NCI-H446 treated with DMSO at 0.1 percent for 48 hours (cell line): ENCODE measurements at places on chromosomes 7 and 10.

DNA sequence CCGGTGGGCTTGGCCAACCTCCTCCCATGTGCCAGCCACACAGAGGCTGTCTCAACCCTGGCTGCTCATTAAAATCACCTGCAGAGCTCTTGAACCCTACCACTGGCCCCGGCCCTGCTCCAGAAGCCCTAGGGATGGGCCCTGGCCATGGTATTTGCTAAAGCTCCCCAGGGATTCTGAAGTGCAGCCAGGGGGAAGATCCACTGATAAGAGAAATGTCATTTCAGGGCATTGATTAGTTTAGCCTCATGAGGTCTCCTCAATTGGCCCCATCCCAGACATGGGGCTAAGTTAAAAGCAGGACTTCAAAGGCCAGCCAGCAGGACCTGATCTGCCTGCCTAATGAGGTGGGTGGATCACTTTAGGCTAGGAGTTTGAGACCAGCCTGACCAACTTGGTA lies 65.2 kb downstream of the ABRAXAS2 start:
- DNase-seq, result no peak

- no peak for DNase-seq
Measured at GRCh38 chr7:54802841-54803240, 43.8 kb upstream of the SEC61G start.

GRCh38 chr10:10911471-10911921 lies 106.2 kb upstream of the CELF2 start:
- DNase-seq, result no peak

DNA sequence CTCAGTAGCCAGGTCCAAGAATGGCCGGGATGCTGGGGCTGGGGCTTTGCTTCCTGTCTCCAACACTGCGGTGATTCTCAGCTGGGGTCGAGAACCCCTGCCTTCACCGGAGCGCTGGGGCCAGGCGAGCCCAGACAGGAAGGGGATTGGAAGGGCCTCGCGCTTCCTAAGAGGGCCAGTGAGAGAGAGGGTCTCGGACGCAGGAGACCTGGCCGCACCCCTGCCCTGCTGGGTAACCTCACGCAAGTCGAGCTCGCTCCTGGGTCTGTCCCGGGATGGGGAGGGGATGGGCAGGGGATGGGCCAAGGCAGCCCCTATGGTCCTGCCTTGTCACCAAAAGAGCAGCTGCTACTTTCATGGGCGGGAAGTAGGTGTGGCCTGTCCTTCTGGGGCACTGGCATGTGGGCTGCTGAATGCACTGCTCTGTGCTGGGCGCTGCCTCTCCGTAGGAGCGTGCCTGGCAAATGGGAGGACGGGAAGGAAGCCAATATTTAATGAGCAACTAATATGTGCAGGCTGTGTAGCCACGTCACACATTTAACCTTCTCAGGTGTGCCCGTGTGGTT lies 20.0 kb downstream of the KCNK18 start:
- no peak for DNase-seq

GRCh38 chr7:40909346-40909980 lies 774.7 kb downstream of the SUGCT start:
- DNase-seq, result no peak

DNA sequence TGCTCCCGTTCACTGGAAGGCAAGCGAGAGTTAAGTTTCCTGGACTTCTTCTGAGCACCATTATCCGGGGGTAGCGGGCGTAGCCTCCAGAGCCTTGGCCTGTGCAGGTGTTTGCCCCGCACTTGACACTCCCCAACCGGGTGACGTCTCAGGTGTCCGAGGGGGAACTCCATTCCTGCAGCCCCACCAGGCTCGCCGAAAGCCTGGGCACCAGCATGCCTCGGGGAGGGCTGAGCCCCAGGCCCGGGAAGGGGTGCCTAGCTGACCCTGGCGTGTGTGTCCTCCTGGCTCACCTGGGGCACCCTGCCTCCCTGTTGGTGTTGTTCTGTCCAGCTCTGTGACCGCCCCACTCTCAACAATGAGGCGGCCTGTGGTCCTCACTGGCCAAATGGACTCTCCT lies 109.4 kb upstream of the GPR26 start:
- no peak for DNase-seq
